ENCODE measurements at places on chromosomes 5 and 9. TPM values are rescaled to one million over a fixed set of nuclear protein-coding genes. Genes with fewer than 3 reads are reported as not detected.

FBP2 gene
- not detected for total RNA-seq

NEUROG1 gene
- total RNA-seq, result not detected

PCDHA13 gene
- total RNA-seq, result not detected

RNF208 gene
- not detected for total RNA-seq

SHB gene
- total RNA-seq, result 39.4 TPM

NSG2 gene
- not detected for total RNA-seq

PIP5K1B gene
- not detected for total RNA-seq

PLPPR1 gene
- total RNA-seq, result not detected

TAF1L gene
- not detected for total RNA-seq

TMEFF1 gene
- 3.7 TPM for total RNA-seq

FBXO4 gene
- total RNA-seq, result 6.9 TPM

LRRTM2 gene
- not detected for total RNA-seq

STC2 gene
- 63.8 TPM for total RNA-seq

SNCB gene
- not detected for total RNA-seq

ABLIM3 gene
- total RNA-seq, result 28.5 TPM

C5orf52 gene
- not detected for total RNA-seq

CCDC69 gene
- total RNA-seq, result 12.9 TPM

TAF11L10 gene
- not detected for total RNA-seq

GMCL2 gene
- total RNA-seq, result not detected

CAVIN4 gene
- total RNA-seq, result 1.2 TPM

FBXL7 gene
- total RNA-seq, result 17.2 TPM

NIM1K gene
- 0.70 TPM for total RNA-seq

RNF14 gene
- total RNA-seq, result 37.7 TPM

PDGFRB gene
- 372 TPM for total RNA-seq

FNBP1 gene
- total RNA-seq, result 21.3 TPM

ANKRD31 gene
- total RNA-seq, result 0.09 TPM

HRH2 gene
- total RNA-seq, result 1.6 TPM

LURAP1L gene
- 26.5 TPM for total RNA-seq

GPR21 gene
- total RNA-seq, result 1.5 TPM

FASTKD3 gene
- 6.2 TPM for total RNA-seq

LCN1 gene
- total RNA-seq, result not detected

C5orf46 gene
- total RNA-seq, result not detected

PCDHB5 gene
- 0.34 TPM for total RNA-seq

BNIP1 gene
- total RNA-seq, result 12.9 TPM

LHX6 gene
- not detected for total RNA-seq

GLRA1 gene
- total RNA-seq, result not detected

ADAMTSL1 gene
- total RNA-seq, result 37.4 TPM

SH3GL2 gene
- total RNA-seq, result not detected

DMRTA1 gene
- 0.12 TPM for total RNA-seq

BAAT gene
- total RNA-seq, result not detected

SPATA31C1 gene
- total RNA-seq, result not detected

FOXD4 gene
- 0.70 TPM for total RNA-seq

ZNF354B gene
- 7.1 TPM for total RNA-seq

PCSK5 gene
- 5.7 TPM for total RNA-seq

AQP3 gene
- total RNA-seq, result 5.4 TPM

LEAP2 gene
- total RNA-seq, result not detected

IFNK gene
- not detected for total RNA-seq

IFNA13 gene
- total RNA-seq, result not detected

HSDL2 gene
- 22.1 TPM for total RNA-seq

FGF18 gene
- total RNA-seq, result not detected

KIAA0825 gene
- total RNA-seq, result 1.3 TPM

MRNIP gene
- total RNA-seq, result 15.4 TPM

WDR38 gene
- total RNA-seq, result not detected

Data from pericardium fibroblast (primary cell).